ENCODE measurements at places on chromosomes 5 and 9.

DNA sequence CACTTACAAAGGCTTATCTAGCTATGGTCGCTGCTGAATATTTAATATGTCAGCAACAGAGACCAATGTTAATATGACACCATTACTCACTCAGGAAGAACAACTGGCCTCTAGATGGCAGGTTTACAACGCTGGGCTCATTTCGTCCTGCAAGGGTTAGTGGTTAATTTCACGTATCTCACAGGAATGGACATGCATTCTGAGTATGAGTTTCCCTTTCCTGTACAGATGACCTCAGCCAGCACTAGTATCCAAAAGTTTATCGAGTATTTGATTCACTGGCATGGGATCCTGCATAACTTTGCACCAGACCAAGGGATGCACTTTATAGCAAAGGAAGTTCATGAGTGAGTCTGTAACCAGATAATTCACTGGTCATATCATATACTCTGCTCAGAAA lies 8.7 kb upstream of the TRPC7 start:
- DNase-seq = no peak

DNA sequence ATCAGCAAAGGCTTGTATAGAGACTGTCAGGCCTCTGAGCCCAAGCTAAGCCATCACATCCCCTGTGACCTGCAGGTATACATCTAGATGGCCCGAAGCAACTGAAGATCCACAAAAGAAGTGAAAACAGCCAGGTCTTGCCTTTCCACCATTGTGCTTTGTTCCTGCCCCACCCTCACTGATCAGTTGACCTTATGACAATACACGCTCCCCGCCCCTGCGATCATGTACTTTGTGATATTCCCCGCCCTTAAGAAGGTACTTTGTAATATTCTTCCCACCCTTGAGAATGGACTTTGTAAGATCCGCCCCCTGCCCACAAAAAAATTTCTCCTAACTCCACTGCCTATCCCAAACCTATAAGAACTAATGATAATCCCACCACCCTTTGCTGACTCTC lies 18.6 kb upstream of the NPM1 start:
- no peak for DNase-seq

DNA sequence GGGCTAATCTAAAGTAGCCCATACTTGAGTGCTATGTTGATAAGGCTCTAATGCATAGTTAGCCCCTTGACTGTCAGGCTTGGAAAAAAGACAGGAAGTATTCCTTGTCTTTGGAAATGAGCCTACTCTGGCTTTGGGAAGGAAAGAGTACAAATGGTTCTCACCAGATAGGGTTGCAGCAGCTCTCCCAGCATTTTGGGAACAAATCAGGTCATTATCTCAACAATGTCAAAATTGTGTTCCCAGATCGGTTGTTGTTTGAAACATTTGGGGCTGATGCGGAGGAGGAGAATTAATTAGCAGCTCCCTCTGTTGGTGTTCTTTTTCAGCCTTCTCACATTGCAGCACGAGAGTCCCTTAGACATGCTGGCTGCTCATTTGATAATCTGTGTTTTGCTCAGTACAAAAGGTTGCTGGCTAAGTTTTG lies 294.7 kb upstream of the DMRT1 start:
- no peak for DNase-seq

- DNase-seq = no peak
Measured at GRCh38 chr9:94507531-94508258, 47.2 kb upstream of the PCAT7 start.

DNA sequence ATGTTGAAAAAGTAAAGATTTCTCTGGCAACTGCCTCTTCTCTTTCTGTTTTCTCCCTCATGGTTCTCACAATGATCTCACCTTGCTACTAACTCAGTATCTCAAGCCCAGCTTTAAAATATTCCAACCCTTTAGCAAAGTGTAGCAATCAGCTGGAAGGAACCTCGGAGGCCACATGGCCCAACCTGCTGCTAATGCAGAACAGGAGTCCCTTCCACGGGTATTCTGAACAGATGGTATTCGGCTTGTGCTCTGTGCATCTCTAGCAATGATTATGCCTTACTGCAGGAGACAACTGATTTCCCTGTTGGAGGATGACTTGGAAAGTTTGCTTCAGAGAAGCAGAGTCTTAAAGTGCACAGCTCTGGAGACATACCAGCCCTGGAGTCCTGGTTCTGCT lies 151.8 kb upstream of the PPP1R2B start:
- no peak for DNase-seq

DNA sequence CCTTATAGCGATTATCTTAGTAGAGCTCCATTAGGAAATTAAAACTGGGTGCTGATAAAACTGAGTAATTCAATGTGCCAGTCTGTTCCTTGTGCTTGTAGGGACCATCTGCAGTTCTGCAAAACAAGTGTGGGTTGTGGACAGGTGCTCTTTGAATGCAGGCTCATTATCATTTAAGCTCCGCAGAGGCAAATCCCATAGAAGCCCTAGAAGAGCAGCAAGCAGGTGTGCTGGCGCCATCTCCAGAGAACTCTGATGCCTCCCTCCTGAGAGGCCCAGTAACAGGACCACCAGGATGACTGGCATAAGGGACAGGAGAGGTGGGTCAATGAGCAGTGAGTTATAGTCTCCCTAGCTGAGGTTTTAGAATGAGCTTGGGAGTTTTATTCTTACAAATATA lies 1342.4 kb upstream of the DMAC1 start:
- DNase-seq = no peak
